ENCODE measurements at places on chromosomes 5 and 9.

DNA sequence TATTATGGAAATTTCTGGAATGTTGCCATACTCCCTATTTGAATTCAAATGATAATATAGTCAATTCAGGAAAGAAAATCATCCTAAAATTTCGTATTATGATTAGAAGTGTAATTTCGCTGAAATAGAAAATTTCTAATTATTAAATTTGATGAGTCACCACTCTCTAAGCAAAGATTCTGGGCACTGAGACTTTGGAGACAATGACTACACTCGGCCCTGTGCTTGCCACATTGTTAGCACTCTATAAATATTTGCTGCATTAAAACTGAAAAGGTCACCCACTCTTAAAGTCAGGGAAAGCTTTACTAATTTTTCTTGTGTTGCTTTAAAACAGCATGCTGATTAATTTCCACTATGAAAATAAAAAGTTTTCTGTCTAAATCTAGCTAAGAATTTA lies 240.3 kb downstream of the TLE4 start:
- no peak for DNase-seq

DNA sequence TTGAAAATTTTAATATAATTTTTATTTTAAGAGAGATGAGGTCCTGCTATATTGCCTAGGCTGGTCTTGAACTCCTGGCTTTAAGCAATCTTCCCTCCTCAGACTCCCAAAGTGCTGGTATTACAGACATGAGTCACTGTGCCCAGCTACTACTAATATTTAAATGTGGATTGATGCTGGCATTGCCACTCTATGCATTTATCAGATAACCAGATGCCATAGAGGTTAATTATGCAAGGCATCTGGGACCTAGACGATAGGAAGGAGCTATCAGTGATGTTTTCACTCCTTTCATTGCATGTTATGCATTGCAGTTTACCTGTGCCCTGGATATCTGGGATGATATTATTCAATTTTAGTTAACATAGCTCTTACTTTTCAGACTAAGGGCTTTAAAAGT lies 127.0 kb downstream of the RPS23 start:
- DNase-seq, result no peak

DNA sequence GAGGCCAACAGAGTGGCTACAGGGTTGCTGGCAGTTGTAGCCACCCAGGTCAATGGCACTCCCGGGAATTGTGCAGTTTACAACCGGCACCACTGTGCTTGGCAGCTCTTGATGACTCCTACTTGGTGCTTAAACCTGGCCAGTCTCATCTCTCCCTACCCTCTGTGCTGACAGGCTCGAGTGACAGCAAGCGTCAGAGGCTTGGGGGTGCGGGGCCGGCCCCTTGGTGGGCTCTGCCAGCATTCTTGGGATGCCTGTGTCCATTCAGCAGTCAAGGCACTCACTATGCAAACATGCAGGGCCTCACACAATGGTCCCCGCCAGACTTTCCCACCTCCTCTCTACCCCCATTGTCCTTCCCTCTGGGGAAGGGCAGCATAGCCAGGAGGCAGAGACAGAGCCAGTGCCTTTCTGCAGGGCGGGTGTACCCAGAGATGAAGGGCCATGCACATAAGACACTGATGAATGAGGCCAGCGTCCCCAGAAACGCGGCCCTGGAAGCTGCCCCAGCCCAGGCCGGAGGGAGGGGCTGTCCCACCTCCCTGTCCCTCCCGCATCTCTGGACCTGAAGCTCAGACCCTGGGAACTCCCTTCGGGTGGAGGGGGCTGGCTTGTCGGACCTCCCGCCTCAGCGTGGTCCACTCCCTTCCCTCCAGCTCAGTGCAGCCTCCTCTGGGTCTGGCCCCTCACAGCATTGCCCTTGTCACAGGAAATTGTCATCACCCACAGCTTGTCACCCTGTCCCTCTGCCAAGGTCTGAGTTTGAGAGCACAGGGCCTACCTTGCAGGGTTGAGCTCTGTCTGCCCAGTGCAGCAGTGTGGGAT lies 26.4 kb upstream of the NOTCH1 start:
- no peak for DNase-seq

DNA sequence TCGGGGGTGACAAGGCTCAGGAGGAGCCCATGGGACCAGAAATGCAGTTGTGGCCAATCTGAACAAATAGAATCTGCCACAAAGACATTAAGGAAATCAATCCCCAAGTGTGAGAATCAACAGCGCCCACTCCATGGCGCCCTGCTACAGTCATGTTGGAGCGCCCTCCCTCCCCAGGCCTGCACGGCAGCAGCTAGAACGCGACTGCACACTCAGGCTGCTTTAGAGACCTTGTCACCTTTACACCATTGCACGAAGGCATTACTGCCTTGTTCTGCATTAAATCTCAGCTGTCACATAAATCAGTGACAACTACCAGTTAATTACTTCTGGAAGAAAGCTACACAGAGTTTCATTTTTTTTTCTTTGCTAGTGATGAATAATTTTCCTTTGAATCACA lies 98.7 kb upstream of the SPIN1 start:
- DNase-seq, result no peak

GRCh38 chr9:93682155-93682968 lies 106.0 kb downstream of the PHF2 start:
- DNase-seq, result peak; percentile 39

GRCh38 chr5:153905219-153905618 lies 133.5 kb downstream of the FAM114A2 start:
- DNase-seq, result no peak

DNA sequence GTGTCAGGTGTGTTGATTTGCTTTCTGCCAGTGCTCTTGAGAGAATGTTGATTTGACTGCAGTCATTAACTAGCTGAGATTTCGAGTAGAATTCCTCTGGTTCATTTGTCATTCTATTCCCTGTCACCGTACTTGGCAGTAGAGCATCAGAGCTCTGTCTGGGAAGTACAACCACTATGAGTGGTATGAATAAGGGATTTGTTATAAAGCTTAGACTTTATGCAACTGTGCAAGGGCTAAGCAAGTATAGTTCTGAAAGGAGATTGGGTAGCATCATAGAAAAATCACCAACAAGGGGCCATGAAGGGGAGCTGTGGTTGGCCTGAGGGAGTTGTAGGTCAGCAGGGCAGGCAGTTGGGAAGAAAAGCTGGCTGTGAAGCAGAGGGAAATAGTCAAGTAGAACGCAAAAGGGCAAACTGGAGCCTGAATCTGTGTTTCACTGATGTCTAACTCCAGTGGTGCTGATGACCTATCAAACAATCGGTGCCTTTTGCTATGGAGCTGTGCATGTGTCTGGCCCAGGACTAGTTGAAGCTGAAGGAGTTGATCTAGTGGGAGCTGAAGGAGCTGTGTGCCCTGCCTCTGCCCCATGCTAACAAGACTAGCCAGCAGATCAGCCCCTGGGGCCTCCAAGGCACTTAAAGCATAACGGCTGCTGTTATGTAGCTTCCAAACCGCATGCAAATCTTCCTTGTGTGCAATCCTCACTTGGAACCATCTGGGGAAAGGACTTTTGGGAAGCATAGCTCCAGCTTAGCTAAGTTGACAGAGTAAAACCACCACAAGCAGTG lies 110.0 kb downstream of the SLC28A3 start:
- no peak for DNase-seq

GRCh38 chr5:157387041-157387563 lies 72.9 kb upstream of the NIPAL4 start:
- no peak for DNase-seq
